Hematopoietic multipotent progenitor cell treated with erythropoietin and hydrocortisone succinate and interleukin-3 and kit ligand, for 6 days (in vitro differentiated cells): ENCODE measurements at places on chromosomes 5 and 9.

- DNase-seq: no peak
These were observed 27.5 kb downstream of the ADGRD2 start for GRCh38 chr9:124477648-124478285.

DNA sequence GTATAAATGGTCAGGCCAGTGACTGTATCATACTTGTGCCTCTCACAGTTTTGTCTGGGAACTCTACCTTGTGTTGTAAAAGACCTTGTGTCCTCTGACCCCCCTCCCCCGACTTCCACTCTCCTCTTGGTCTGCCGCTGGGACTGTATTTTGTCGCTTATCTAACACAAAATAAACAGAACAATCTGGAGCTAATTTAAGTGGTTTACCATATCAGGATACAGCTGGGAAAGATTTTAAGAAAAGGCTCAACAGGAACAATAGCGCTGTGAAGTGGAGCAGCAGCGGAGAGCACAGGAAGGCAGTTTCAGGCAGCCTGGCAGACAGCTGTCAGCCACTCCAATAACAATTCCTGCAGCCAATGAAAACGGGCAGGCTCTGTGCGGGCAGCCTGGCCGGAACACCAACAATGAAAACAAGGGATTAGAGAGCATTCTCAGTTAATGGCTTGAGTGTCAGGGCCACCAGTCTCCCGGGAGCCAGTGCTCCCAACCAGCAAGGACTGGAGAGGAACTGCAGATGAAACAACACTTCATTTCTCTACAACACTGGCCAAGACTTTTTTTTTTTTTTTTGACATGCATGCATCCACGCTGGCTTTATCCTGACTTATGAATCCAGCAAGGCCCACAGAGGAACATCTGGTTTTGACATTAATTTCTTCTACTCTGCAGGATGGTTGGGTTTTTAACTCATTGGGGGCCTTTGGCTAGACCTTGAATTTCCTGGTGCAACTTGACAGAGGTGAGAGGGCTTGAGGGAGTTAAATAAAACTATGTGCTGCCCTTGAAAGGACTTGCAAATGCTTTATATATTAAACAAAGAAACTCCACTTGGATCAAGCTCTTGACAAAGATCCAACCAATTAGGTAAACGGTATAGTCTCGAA lies 76.7 kb downstream of the ARSB start:
- no peak for DNase-seq

- DNase-seq: no peak
These were observed 3.4 kb downstream of the PRPF4 start for GRCh38 chr9:113278840-113279239.

- DNase-seq: peak; percentile 50
These were observed 6.1 kb upstream of the AP3B1 start for GRCh38 chr5:78300464-78301045.

- no peak for DNase-seq
These were observed 32.0 kb downstream of the PLPP1 start for GRCh38 chr5:55502759-55503158.

GRCh38 chr5:5291357-5291756 lies 131.1 kb upstream of the ICE1 start:
- DNase-seq: no peak

DNA sequence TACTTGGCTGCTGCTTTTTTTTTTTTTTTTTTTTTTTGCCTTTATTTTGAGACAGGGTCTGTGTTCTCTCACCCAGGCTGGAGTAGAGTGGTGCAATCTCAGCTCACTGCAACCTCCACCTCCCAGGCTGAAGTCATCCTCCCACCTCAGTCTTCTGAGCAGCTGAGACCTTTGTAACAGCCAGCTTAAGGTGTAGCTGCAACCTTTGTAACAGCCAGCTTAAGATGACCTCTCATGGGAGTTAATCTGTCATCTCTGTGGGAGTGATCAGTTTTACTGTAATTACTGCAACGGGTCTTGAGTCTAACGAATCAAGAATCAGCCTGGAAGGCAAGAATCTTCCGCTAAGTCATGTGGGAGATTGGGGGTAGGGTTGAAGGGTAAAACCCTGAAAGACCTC lies 31.6 kb upstream of the SNX2 start:
- no peak for DNase-seq

- peak; percentile 47 for DNase-seq
These were observed 6.7 kb upstream of the C5orf63 start for GRCh38 chr5:127079994-127080491.

DNA sequence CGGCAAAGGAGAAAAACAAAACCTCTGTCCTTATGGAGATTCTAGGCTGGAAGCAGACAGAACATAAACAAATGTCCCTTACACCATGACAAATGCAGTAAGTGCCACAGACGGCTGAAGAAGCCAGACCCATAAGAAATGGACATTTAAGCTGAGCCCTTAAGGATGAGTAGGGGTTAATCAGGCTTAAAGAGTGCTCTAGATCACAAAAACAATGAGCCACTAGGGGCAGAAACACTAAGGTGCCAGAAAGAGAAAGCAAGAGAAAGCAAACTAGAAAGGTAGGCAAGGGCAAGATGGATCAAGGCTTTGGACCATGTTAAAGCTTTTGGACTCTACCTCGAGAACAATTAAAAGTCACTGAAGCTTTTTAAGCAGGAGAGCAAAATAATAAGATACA lies 326.9 kb upstream of the WWC1 start:
- no peak for DNase-seq

DNA sequence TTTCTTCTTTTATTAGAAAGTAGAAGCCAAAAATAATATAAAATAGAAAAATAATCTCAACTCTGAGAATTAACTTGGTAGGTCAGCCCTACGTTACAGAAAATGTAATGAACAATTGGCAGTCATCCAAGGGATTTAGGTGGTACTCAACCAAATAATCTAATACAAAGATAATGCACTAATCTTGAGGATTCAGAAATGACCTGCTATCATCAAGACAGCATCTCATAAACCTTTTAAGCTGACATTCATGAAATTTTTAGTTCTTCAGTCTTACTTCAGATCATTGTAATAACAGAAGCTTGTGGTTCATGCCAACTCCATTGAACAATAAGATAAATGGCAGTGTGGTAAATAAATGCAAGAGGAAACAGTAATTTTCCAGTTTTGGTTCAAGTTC lies 1058.0 kb downstream of the MAT2B start:
- DNase-seq: no peak

DNA sequence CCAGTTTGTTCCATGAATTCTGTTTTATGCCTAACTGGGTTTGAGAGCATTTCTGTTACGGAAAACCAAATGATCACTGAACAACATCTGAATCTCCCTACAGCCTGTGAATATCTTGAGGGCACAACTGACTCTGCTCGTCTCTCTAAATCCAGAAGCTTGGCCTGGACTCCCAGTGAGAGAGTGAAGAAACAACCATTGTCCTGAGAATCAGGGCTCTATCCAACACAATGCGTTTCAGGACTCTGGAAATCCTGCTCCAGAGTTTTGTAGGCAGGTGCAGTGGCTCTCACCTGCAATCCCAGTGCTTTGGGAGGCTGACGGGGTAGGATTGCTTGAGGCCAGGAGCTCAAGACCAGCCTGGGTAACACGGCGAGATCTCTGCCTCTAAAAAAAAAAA lies 7.8 kb upstream of the MVB12B start:
- DNase-seq: no peak

GRCh38 chr5:172402531-172403188 lies 51.7 kb downstream of the SH3PXD2B start:
- DNase-seq: no peak

DNA sequence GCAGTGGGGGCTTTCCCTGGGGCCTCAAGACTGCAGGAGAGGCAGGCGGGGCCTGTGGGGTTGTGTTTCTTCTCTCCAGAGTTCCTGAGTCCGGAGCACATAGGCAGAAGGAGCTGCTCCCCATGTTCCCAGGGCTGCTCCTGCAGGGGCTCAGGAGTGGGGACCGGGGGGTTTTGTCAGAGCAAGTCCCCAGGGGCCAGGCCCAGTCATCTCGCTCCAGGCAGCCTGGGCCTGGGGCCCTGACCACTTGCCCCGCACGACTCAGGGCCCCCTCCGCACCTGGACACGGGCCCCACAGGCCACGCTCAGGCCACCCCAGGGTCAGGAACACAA lies 22.0 kb upstream of the SLC6A19 start:
- no peak for DNase-seq
